ENCODE measurements at places on chromosomes 11 and 22. TPM values are rescaled to one million over a fixed set of nuclear protein-coding genes. Genes with fewer than 3 reads are reported as not detected.
A peak's percentile ranks its signal among the peaks of the same experiment; 100 is the strongest.

KLHDC7B gene
- total RNA-seq, result not detected

NPTXR gene
- total RNA-seq, result 2.4 TPM

CHADL gene
- 2.5 TPM for total RNA-seq

CCDC81 gene
- total RNA-seq, result 1.4 TPM

KDELR3 gene
- total RNA-seq, result 30.6 TPM

SLCO2B1 gene
- 130 TPM for total RNA-seq

UVRAG gene
- total RNA-seq, result 72.4 TPM

MUC5AC gene
- not detected for total RNA-seq

MPZL3 gene
- total RNA-seq, result 2.5 TPM

MFRP gene
- not detected for total RNA-seq

USP47 gene
- 83.3 TPM for total RNA-seq

OR51I1 gene
- total RNA-seq, result 0.96 TPM

CHST1 gene
- 2.6 TPM for total RNA-seq

PKDREJ gene
- total RNA-seq, result not detected

TMEM191B gene
- total RNA-seq, result 4.1 TPM

CD3E gene
- total RNA-seq, result 2.8 TPM

TMEM135 gene
- 52.6 TPM for total RNA-seq

GRCh38 chr22:36606114-36606513 lies 77.1 kb upstream of the EIF3D start:
- no peak for DNase-seq

- DNase-seq, result no peak
Measured at GRCh38 chr22:39699631-39700360, 129.2 kb downstream of the CACNA1I start.

DNA sequence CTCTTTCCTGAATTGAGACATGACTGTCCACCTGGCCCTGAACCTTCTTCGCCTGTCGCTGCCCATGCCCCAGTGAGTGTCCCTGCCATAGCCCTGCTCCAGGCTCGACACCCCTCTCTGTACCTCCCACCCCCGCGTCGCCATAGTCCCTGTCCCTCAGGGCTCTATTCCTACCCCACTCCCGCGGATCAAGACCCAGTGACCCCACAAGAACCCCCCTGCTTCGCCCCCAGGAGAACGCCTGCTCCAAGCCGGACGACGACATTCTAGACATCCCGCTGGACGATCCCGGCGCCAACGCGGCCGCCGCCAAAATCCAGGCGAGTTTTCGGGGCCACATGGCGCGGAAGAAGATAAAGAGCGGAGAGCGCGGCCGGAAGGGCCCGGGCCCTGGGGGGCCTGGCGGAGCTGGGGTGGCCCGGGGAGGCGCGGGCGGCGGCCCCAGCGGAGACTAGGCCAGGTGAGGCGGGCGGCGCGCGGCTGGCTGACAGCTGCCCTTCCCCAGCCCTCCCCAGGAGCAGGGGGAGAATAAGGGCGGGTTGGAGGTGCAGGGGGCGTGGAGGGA lies 5.6 kb downstream of the NRGN start:
- DNase-seq, result no peak

DNA sequence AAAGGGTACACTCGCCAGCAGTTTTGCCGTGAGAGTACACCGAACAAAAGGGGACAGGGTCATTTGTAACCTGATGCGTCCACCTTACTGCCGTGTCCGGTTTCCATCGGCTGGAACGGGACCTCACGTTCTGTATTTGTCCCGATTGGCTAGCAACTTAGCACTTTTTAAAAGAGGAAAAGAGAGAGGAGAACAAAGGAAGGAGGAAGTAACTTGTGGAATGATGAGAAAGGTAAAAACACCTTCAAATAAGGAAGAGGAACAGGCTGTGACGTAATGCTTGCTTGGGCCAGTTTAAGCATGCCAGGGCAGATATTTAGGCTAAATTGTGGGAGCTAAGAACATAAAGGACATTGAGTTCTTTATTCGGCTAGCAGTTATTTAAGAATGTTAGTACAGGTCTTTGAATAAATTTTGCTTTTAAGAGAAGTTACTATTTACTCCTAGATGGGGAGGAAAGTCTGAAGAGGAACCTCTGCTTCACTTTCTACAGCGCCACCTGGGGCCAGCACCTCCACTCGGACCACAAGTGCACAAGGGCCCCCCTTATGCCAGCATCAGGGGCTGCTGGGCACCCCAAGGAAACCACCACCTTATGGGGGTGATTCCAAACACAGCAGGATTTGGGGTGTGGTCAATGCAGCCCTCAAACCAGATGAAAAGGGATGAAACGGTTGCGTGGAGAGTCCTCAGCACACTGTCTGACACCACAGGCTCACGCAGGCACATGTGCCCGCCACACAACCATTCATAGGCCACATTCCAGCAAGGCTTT lies 5.8 kb downstream of the ARSA start:
- no peak for DNase-seq

GRCh38 chr11:83979593-83979992 lies 693.4 kb upstream of the CCDC90B start:
- no peak for DNase-seq

DNA sequence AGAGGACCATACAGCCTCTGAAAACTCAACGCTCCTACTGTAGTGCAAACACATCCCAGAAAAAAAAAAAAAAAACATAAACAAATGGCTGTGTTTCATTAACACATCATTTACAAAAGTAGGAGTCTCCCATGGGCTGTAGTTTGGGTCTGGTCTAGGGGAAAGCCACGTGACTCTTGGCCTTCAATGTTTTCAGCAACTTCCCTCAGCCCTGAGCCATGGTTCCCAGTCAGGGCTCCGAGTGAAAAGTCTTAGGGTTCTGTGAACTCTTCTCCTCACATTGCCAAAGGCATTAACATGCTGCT lies 58.5 kb downstream of the CSNK2A3 start:
- no peak for DNase-seq

DNA sequence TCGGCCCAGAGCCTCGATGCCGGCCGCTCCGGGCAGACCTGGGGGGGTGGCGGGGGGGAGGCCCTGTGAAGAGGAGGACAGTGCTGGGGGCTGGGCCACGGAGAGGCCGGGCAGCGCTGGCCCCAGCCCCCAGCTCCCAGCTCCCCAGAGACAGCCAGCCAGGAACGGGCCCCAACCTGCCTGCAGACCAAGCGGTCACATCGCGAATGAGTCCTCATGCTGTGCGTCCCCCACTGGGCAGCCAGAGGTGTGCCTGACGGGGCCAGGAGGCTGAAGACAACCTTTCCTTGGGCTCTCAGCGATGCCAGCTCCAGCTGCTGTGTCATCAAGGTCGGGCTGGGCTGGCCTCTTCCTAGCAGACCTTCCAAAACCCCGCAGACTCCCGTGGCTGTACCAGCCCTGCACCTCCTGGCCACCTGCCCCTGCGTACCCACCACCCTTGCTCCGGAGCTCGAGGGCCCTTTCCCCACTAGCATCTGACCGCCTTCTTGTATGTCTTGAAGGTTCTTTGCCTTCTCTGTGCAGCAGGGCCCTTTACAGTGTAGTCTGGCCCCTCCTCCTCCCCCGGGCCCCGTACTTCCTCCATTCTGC lies 88.4 kb downstream of the CDKN1C start:
- peak; percentile 12 for DNase-seq

DNA sequence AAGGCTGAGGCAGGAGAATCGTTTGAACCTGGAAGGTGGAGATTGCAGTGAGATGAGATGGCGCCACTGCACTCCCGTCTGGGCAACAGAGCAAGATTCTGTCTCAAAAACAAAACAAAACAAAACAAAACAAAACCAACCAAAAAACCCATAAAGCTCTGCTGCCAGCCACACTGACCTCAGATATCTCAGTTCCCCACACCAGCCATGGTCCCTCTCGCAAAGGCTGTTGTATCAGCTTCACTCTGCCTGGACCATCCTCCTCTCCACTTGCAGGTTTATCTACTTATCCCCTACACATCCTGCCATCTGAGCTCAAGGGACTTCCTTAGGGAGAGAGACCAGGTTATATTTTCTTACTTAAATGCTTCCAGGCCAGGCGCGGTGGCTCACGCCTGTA lies 11.1 kb downstream of the BACE1-AS start:
- DNase-seq, result no peak

DNA sequence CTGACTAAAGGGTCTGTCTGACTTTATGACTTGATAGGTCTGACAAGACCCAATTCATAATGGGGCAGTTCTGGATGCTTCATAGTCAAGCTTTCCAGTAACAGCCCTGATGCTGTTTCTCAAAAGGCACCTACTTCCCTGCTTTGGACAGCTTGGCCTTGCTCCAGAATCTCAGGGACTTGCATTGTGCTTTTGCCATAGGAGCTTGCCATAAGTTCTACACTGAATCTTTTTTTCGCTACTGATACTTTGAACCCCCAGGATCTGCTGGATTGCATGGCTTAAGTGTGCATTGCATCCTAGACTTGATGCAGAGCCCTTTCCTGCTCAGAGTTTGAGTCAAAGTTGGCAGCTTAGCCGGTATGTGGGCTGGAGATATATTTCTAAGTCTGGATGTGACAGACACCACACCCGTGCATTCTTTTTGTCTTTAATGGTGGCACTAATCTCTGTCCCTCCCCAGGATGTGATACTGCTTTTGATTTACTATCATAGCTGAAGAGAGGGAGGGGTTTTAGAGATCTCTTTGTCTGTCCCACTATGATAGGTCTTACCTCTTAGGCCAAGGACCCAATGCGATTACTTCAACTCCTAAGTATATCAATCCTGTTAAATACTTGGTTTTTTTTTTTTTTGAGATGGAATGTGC lies 16.9 kb upstream of the SLC3A2 start:
- no peak for DNase-seq

GRCh38 chr11:66969584-66970225 lies 5.4 kb upstream of the C11orf86 start:
- DNase-seq, result no peak

- no peak for DNase-seq
Measured at GRCh38 chr11:116702772-116703385, 69.9 kb downstream of the BUD13 start.

GRCh38 chr11:123702139-123702538 lies 39.3 kb downstream of the ZNF202 start:
- DNase-seq, result no peak

DNA sequence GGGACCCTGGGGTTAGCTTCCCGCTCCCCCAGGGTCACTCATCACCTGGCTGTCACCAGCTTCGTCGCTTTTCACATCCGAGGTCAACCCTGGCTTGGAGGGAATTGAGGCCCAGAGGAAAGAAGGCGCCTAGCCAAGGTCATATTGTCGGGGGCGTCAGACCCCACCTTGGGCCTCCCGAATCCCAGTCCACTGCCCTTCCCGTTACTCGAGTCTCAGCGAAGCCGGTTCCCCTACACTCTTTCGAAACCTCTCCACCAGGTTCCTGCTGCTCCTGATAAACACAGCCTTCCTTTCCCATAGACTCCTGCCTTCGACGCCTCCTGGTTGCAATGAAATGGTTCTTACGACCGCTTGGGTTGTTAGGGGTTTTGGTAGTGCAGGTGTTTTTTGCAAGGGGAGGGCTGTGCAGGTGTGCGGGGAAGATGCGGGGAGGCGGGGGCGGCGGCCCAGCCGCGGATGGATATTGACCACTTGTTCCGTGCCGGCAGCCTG lies 642 bp downstream of the NAA40 start:
- DNase-seq, result no peak

DNA sequence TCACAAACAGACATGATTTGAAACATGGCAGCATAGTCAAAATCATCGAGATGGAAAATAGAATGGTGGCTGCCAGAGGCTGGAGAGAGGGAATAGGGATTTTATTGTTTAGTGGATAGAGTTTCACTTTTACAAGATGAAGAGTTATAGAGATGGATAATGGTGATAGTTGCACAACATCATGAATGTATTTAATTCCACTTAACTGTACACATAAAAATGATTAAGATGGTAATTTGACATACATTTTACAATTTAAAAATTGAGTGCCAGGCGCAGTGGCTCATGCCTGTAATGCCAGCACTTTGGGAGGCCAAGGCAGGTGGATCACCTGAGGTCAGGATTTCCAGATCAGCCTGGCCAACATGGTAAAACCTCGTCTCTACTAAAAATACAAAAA lies 21.2 kb downstream of the TTC28 start:
- no peak for DNase-seq

- DNase-seq, result no peak
Measured at GRCh38 chr22:31337178-31337577, 9.0 kb downstream of the PATZ1 start.

GRCh38 chr11:119433358-119433725 lies 10.4 kb upstream of the THY1 start:
- no peak for DNase-seq

- DNase-seq, result no peak
Measured at GRCh38 chr11:56716379-56716854, 17.5 kb downstream of the OR9G1 start.

DNA sequence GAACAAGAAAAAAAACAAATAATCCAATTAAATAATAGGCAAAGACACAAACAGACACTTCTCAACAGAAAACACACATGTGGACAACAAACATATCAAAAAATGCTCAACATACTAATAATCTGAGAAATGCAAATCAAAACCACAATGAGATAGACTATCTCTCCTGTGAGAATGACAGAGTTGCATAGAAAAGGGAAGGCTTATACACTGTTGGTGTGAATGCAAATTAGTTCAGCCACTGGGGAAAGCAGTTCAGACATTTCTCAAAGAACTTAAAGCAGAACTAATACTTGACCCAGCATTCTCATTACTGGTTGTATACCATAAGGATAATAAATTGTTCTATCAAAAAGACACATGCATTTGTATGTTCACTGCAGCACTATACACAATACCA lies 637.8 kb upstream of the LUZP2 start:
- no peak for DNase-seq

GRCh38 chr11:70674605-70675004 lies 276.3 kb downstream of the CTTN start:
- DNase-seq, result no peak

DNA sequence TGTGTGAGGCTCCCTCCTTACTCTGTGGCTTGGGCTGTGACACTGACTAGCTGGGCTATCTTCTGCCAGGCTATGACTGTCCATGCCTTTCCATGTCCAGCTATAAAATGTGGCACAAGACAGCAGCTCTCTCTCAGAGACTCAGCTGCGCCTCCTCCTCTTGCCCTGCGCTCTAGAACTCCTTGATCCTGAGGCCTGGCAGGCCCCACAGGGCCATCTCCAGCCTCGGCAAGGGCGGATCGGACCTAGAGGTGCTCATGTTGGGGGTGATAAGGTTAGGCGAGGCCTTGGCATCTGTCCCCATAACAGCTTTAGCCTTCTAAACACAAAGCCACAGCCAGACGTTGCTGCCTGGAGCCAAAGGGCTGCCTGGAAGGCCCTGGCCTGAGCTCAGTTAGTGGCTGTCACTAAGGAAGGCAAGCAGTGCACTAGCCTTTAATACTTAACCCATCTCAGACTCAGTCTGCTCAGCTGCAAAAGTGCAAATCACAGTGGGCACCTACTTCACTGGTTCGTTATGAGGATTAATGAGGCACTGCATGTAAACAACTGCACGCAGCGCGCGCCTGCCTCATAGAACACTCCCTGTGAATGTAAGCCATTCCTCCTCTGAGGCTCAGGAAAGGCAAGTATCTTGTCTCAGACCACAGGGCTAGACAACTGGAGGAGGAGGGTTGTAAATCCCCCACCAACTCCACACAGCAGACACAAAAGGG lies 1.2 kb downstream of the GUCD1 start:
- no peak for DNase-seq

Data from omental fat pad (tissue), 4 donors.